Stomach (tissue), 19 donors: ENCODE measurements at places on chromosomes 6 and 20.

DNA sequence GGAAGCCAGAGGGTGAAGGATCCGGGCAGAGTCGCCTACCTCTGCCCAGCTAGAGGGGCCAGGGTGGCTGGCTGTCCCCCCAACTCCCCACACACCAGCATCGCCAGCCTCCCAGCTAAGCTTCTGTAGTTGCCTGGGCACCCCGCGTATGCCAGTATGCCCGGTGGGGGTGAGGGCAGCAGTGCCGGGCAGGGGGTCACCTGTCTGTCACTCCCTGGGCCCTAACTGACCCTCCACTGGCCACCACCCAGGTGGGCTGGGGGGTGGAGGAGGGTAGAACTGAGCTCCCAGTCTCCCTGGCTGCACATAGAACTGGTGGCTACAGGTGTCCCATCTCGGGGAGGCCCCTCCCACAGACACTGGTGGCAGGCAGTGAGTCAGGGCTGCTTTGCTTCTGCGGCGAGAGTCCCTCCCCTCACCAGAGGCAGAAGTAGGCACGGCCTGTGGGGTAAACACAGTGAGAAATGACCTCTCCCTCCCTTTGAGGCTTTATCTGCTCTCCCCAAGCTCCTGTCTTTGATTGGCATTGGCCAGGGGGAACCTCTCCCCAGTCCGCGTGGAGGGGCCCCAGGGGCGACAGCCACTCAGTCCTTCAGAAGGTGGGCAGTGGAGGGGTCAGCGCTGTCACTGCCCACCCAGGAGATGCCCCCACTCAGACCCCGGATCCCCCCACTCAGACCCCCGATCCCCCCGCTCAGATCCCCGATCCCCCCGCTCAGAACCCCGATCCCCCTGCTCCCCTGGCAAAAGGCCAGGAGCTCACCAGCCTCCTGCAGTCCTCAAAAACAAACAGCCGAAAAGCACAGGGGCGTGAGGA lies 2.5 kb downstream of the NTSR1 start:
- DNase-seq: peak; percentile 62

GRCh38 chr6:35089935-35090505 lies 51.1 kb downstream of the TCP11 start:
- peak; percentile 17 for DNase-seq

- no peak for DNase-seq
Measured at GRCh38 chr6:33421344-33421643, 1.4 kb downstream of the SYNGAP1 start.

DNA sequence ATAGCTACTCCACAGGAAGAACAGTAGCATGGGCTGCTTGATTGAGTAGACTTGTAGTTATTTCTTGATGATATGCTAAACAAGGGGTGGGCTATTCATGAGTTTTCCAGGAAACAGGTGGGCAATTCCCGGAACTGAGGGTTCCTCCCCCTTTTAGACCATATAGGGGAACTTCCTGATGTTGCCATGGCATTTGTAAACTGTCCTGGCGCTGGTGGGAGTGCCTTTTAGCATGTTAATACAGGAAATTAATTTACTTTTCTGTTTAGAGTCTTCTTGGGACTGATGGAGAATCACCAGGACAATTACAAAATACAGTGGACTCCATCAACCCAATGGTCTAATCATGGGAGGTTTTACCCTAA lies 22.7 kb downstream of the CYP24A1 start:
- DNase-seq: no peak

DNA sequence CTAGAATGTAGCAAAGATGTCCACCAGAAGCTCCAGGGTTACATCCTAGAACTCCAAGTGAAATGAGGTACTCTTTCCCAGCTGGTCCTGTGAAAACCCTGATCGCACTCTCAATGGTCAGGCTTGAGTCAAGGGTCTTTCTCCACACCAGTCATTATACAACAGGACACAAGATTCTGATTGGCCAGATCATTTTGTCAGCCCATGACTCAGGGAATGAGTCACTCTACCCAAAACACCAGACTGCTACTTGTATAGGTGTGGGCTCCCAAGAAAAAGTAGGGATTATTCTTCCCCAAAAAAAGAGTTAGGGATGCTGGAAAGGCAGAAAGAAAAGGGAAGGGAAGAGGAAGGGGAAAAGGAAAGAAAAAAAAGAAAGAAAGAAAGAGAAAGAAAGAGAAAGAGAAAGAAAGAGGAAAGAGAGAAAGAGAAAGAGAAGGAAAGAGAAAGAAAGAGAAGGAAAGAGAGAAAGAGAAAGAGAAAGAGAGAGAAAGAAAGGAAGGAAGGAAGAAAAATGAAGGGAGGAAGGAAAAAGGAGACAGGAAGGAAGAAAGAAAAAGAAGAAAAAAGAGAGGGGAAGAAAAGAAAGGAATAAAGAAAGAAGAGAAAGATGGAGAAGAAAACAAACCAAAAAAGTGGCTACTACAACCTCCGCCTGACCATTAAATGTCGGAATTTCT lies 30.5 kb downstream of the ANKEF1 start:
- no peak for DNase-seq
